HL-60 (cell line): ENCODE measurements at places on chromosomes 12 and 14.

DNA sequence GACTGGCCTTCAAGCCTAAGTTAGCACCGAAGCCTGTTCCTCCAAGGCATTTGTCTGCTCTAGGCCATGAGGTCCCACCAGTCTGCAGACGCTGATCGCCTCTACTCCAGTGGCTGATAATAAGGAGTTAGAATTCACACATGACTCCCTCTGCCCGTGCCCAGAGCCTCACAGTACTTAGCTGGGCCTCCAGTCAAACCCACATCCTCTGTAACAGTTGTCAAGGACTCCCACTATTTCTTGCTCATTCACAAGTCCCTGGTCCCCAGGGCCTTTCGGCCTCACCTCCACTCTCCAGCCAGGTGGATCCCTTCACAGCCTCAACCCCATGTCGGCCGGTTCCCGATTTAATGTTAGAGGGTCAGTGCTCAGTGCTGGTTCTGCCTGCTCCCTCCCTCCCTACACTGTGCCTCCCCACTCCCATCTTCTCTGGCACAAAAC is 6.3 kb upstream of the KRT5 start:
- DNase-seq: no peak

- no peak for DNase-seq
Measured at GRCh38 chr12:90653040-90653439, 301.9 kb downstream of the CCER1 start.

GRCh38 chr12:100443434-100443833 is 30.2 kb upstream of the NR1H4 start:
- DNase-seq: no peak

DNA sequence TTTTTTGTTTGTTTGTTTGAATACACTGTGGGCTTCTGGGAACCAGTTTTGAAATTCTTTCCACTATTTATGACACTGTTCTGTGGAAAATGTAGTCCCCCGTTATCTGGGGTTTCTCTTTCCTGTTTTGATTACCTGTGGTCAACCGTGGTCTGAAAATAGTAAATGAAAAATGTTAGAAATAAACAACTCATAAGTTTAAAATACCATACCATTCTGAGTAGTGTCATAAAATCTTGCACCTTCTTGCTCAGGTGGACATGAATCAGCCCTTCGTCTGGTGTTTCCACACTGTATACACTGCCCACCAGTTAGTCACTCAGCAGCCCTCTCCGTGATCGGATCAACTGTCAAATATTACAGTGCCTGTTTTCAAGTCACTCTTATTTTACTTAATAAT is 5.1 kb upstream of the PAPOLA start:
- no peak for DNase-seq

GRCh38 chr12:54412348-54412747 is 6.7 kb downstream of the ITGA5 start:
- no peak for DNase-seq

DNA sequence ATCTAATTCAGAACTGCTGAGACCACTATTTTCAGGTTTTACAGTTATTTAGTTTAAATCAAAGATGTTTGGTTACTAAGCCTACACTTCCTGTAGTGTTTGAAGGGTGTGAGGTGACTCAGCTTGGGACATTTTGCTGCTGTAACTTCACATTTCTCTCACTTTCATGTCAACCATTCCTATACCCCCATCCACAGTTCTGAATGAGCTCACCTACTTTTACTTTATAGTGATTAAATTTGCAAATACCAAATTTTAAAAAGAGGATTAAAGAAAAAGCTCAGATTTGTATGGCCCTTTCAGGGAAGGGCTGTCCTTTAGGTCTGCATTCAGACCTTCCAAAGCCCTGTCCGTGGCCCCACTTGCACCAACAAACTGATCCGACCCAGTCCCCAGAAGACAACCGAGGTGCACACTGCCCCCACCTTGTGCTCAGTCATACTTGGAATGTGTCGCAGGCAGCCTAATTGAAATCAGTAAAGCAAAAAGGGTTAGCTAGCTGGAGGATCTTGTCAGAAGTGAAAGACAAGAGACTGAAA is 174.4 kb downstream of the MON2 start:
- DNase-seq: no peak

- DNase-seq: no peak
Measured at GRCh38 chr12:20077618-20078017, 290.7 kb upstream of the PDE3A start.

GRCh38 chr14:71327691-71328090 is 420.4 kb downstream of the PCNX1 start:
- DNase-seq: no peak

GRCh38 chr14:72563676-72564075 is 330.2 kb downstream of the DPF3 start:
- no peak for DNase-seq

DNA sequence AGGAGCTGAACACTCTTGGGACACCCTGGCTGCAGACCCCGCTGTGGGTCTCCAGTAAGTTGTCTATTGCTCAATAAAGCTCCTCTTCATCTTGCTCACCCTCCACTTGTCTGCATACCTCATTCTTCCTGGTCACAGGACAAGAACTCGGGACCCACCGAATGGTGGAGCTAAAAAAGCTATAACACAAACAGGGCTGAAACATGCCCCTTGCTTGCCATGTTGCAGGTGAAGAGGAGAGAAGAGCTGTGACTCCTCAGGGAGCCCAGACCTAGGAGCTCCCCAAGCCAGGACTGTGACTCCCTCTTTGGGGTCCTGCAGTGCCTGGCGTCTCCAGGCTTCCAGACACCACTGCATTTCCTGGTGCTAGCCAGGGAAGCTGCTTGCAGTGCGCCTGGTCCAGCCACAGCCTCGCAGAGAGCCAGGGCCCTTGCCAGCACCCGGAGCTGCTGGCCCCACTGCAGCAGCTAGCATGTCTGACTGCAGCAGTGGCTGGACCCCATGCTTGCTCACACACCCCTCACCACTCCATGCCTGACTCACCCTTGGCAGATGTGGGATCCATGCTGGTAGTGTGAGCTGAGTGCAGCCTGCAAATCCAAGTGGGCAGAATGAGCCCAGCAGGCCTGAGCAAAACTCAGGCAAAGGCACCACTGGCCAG is 37.1 kb upstream of the OR5AU1 start:
- DNase-seq: no peak

DNA sequence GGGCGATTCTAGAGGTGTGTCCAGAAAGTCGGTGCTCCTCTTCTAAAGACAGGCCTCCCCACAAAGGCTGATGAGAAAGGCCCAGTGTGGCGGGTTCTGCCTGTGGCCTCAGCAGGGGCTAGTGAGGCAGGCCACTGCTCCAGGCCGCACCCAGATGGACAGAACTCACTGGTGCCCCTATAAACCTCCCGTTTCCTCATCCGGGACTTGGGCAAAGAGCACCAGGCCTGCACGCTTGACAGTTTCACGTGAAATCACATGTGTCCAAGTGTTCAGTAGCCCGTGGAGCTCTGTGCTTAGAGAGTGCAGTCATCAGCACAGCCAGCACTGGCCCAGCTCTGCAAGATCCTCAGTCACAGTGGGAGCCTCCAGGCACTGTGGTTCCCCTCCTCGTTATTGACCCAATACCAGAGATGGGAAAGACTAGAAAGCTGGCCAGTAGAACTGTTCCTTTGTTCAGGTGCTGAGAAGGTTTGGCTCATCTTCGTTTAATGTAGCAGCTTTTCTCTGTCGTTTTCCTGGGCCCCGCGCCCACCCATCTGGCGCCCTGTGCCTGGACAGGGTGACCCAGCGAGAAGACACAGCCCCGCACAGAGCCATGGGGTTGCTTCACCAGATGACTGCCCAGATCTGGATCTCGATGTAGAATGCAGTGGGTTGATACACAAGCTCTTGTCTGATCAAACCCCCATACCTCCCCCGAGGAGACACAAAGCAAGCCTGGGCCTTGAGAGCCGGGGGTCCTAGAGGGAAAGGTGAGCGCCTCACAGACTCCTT is 26.3 kb downstream of the IL31 start:
- no peak for DNase-seq

DNA sequence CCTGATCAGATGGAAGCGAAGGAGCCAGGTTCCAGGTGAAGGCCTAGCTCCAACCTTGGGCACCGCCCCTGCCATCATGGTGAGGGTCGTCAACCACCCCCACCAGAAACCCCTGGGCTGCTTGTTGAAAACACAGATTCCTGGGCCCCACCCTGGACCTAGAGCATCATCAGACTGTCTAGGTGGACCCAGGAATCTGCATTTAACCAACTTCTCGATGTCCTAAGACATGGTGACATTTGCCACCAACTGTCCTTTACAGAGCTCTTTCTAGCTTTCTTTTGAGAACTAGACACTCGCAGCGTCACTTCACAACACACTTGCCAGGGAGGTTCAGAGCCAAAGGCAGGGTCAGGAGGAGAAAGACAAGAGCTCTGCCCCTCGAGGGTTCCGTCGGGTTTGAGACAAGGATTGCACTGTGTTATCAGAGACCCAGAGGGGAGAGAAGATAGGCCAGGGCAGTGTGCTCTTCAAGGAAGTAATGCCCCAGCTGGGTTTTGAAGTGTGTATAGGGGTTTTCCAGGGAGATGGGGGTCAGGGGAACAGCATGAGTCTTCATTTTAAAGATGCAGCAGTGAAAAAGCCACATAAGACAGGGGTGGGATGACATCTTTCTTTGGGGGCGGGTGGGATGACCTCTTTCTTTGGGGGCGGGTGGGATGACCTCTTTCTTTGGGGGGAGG is 24.6 kb downstream of the RFLNA start:
- no peak for DNase-seq

- DNase-seq: no peak
Measured at GRCh38 chr14:21058903-21059302, 1.3 kb downstream of the RNASE8 start.

GRCh38 chr12:77814386-77814785 is 16.3 kb upstream of the NAV3 start:
- no peak for DNase-seq

DNA sequence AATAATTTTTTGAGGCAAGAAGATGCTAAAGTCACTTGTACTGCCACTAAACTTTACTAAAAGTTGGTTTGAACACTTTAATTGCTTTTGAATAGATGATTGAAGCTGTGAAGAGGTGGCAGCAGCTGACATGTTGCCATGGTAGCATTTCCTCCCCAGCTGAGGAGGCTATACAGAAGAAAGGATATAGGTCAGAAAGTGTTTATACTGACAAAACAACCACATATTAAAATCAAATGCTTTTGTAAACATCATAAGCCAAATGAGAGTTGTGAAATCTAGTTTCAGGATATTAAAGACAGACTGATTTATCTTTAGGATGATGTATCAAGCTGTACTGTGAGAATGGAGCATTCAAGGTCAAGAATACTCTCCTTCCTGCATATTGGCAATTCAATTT is 41.7 kb downstream of the TSPAN19 start:
- no peak for DNase-seq

GRCh38 chr12:70278945-70279344 is 35.7 kb downstream of the CNOT2 start:
- no peak for DNase-seq

DNA sequence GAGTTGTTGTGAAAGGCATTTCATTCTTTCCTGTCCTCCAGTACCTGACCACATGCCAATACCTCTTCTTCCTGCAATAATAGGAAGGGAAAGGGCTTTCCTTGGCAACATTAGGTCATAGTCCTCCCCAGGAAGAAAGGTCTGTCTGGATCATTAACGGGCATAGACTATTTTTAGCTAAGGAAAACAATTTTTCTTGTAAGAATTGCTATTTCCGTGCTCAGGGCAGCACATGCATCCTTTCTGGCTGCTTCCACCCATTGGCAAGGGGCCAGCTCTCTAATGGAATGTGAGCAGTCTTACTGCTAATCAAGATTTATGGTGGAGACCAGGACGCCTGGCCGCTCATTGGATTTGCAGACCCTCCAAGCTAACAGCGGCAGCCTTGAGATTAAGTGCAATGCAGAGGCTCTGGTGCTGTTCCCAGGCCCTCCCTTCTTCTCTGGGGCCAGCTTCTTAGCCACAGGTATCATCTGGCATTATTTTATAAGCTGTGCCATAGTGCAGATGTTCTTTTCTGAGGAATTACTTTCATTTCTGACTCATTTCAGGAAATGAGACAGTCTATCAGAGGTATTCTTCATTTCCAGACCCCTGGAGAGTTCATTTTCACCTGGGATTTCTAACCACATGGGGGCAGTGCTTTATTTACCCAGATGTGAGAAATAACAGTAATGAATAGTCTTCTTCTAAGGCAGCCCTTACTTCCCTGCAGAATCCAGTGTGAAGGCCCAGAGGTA is 52.9 kb downstream of the ANO6 start:
- DNase-seq: no peak
